ENCODE measurements at places on chromosomes 16 and 17.

- DNase-seq = peak; percentile 71
Observed at GRCh38 chr16:74296104-74296431, 546 bp upstream of the PSMD7 start.

- no peak for DNase-seq
Observed at GRCh38 chr17:81043725-81044427, 8.9 kb downstream of the BAIAP2 start.

GRCh38 chr17:61291451-61292285 is 108.0 kb upstream of the TBX2 start:
- no peak for DNase-seq

- DNase-seq = no peak
Observed at GRCh38 chr17:77317091-77317750, 176.5 kb downstream of the SEC14L1 start.

DNA sequence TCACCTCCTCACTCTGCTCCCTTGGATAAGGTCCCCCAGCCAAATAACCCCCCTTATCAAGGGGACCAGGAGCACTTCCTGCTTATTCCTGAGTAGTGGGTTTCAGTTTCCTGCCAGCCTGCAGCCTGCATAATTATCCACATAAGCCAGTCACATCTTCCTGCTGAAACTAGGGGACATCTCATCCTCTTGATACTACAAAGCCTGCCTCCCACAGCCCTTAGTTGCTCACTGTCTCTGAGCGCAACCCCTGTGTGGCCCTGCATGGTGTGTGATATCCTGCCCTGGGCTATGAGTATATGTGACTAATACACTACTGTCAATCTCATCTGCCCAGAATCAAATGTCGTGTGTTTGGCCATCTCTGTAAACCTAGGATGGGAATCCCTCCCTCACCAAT is 8.0 kb upstream of the XYLT2 start:
- no peak for DNase-seq

GRCh38 chr16:21156767-21157467 is 1.6 kb upstream of the LDAF1 start:
- peak; percentile 20 for DNase-seq

DNA sequence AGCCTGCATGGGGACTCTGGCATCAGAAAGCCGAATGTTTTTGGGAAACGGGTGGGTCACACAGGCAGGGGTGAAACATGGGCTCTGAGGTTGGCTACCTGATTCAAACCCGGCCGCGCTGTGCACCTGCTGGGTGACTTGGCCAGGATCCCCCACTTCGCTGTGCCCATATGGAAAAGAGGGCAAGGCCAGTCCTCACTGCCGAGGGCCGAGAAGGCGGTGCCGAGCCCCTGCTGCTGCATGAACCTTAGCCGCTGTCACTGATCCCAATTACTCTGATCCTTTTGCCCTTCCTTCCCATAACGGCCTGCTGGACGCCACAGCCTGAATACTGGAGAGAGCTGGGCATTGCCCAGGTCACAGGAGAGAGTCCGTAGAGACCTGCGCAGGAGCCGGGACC is 17.7 kb downstream of the KDM8 start:
- DNase-seq = no peak

GRCh38 chr17:7886227-7887037 is 2.2 kb upstream of the CHD3 start:
- DNase-seq = no peak

DNA sequence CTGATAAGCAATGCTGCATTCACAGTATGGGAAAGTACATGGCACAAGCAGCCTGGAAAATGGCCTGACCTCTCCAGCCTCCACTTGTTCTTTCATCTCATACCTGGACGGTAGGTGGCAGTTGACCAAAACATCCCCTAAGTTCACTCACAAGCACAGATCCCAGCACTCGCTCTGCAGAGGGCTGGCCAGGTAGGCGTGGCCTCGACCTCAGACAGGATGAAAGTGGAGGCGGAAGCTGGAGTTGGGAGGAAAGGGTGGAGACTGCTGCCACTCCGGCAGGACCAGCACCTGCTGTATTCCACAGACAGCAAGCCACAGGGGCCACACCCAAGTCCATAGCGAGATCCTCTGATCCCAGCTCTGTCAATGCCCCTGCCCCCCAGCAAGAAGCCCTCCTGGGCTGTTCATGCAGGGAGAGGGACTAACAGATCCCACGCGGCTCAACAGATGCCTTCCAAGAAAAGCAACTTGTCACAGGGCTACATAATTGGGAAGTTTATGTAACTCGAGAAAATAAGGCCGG is 31.3 kb downstream of the ZCCHC14 start:
- DNase-seq = no peak

GRCh38 chr16:86037999-86038925 is 139.3 kb downstream of the IRF8 start:
- DNase-seq = no peak

DNA sequence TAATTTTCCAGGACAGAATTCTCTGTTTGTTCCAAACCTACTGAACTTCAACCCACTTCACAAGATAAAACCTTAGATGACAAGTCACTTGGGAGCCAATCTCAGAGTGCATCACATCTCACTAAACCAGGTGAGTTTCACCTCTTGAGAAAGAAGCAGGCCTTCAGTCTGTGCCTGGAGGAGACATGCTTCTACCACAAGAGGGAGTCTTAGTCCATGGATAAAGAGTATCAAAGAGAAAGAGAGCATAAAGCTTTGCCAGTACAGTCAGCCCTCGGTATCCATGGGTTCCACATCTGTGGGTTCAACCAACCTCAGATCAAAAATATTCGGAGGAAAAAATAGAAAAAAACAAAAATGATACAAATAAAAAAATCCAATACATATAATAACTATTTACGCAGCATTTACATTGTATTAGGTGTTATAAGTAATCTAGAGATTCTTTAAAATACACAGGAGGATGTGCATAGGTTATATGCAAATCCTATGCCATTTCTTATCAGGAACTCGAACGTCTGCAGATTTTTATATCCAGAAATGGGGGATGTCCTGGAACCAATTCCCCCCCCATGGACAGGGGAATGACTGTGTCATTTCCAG is 37.7 kb downstream of the DUSP14 start:
- peak; percentile 58 for DNase-seq

DNA sequence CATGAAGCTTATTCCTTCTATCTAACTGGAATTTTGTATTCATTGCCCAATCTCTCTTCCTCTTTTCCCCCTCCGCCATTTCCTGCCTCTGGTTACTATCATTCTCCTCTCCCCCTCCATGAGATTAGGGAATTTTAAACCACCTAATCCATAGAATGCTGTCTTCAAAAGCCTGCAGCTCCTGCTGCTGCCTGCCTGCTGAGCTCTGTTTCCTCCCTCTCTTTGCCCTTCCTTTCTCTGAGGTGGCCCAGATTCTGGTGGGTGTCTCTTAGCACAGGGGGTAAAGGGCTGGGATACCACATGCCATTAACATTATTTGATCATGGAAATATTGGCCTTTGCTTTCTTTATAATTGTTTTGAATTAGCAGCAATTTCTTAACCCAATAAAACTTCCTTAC is 241.6 kb downstream of the CNTNAP4 start:
- no peak for DNase-seq

DNA sequence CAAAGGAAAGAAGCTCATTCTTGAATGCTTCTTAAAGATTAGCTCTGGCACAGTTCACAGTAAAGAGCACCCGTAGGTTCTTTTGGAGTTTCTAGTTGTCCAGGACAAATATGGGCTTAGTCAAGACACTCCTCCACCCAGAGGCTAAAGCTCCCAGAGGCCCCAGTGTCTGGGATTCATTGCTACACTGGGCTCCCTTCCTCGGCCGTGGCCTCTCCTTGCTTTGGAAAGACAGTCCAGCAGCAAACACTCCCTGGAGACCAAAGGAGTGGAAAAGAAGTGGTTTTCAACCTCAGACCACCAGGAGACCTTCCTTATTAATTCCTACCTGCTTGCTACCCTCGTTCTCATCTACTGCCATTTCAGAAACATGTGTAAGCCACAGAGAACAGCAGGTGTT is 17.1 kb downstream of the PHB1 start:
- no peak for DNase-seq

GRCh38 chr17:48569240-48569582 is 8.9 kb downstream of the HOXB4 start:
- DNase-seq = no peak

DNA sequence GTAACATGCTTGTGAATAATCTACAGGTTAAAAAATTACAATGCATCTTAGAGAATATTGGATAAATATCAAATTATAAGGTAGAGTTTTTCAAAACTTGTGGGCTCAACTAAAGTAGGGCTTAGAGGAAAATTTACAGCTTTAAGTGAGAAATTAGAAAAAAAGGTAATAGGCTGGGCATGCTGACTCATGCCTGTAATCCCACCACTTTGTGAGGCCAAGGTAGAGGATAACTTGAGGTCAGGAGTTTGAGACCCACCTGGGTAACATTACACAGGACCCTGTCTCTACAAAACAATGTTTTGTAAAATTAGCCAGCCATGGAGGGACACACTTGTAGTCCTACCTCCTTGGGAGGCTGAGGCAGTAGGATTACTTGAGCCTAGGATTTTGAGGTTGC is 4.5 kb downstream of the ATF7IP2 start:
- no peak for DNase-seq

DNA sequence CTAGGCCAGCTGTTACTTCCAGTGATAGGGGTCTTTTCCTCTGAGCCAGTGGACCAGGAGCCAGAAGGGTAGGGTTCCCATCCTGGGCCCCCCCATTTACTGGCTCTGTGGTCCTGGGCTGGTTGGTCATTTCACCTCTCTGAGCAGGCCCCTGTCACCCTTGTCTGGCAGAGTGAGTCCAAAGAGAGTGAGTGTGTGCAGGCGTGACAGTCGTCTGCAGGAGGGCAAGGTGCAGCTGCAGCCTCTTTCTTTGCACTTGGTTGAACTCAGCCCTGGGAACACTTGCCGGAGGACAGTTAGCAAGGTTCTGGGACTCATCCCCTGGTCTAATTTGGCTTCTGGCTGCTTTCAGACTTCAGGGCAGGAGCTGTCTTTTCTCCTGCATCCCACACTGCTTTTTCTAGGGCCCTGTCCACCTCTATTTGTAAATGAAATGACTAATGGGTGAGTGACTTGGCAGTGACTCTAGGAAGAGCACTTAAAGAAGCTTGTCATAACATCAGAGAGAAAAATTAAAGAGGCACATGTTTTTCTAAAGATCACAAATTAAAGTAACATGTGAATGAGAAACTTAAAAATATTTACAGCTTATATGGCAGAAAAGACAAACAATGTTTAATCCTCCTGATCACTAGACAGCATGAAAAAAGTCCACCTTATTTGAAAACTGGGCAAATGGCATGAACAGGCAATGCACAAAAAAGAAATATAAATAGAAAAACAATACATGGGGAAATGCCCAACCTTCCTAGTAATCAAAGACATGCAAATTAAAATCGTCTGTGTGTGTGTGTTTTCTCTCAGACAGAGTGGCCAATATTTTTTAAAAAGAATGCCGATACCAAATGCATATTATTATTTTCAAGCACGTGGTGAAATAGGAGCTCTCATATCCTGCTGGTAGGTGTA is 137.5 kb downstream of the NTN1 start:
- DNase-seq = no peak

- peak; percentile 11 for DNase-seq
Observed at GRCh38 chr17:17313350-17313991, 10.3 kb downstream of the NT5M start.

- DNase-seq = no peak
Observed at GRCh38 chr16:50550866-50551641, 2.9 kb downstream of the NKD1 start.

- no peak for DNase-seq
Observed at GRCh38 chr17:55274355-55275255, 9.8 kb downstream of the HLF start.

DNA sequence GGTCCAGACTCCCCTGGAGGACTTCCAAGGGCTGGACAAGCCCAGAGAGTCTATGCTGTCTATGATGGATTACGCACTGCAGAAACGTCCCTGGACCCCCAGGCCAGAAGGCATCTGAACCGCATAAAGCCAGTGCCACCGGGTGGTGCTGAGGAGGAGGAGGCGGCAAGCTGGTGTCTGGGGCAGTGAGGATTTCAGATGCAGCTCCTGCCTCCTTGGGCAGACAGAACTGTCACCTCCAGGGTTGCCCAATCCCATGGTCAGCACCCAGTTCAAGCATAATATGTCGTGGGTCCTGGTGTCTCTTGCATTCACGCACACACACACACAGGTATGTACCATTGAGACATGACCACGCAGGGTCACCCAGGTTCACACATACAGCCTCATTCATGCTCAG is 25.6 kb downstream of the RAP1GAP2 start:
- DNase-seq = no peak

GRCh38 chr17:3914312-3914670 is 2.0 kb downstream of the P2RX1 start:
- DNase-seq = no peak

DNA sequence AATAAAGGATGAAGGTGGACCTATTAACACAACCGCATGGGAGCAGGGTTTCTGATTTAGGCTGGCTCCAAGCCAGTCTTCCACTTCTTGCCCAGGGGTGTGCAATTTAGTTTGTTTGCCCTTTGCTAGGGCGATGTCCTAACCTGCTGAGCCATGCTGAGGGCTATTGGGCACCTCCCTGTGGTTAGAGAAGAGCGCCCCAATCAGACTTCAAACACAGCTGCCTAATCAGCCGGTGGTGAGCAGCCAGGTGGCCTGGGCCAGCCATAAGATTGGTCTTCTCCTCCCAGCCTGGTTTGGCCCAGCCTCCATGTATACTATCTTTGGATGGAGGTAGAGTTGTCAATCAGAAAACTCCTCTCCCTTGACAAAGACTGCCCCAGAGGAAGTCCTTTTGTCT is 15.7 kb downstream of the TMEM94 start:
- no peak for DNase-seq

- no peak for DNase-seq
Observed at GRCh38 chr16:66131895-66132294, 234.6 kb upstream of the CDH5 start.

- no peak for DNase-seq
Observed at GRCh38 chr16:1073262-1073558, 663 bp downstream of the SSTR5 start.

- no peak for DNase-seq
Observed at GRCh38 chr16:8721336-8722024, 47.1 kb downstream of the ABAT start.

DNA sequence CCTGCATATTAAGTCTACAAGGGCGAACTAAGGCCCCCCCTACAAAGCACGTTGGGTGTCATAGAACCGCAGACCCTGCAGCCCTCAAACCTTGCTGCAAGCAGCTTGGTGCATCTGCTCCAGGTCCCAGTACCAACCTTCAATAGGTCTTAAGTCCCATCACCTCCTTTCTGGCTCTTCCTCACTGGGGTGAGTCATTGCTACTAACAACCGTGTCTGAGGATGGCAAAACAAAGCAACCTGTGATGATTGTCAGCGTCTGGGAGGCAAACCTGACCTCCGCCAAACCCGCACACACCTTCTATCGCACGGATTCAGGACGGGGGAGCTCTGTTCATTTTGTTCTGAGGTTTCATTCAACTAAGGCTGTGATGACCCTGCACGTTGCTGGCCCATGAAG is 138.9 kb downstream of the SLC39A11 start:
- DNase-seq = no peak

- DNase-seq = no peak
Observed at GRCh38 chr17:64502809-64503208, 3.3 kb downstream of the DDX5 start.

DNA sequence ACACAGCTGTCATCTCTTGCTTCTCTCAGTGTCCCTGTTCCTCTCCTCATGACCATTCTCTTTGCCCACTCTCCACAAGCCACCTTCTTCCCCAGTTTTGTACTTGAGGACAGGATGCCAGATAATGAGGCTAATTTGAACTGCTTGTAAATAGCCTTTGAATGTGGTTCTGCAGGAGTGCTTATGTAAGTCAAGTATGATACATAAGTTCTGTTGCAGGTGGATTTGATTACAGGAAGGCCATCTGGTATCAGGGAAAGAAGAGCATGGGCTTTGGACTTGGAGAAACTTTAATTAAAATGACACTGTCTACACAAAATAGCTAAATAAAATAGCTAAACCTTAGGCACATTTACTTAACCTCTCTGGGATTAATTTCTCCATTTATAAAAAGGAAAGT is 120.2 kb upstream of the HLF start:
- DNase-seq = no peak
